Endothelial cell (in vitro differentiated cells): ENCODE measurements at places on chromosomes 11 and 22.

GRCh38 chr11:66901964-66902390, 45.1 kb downstream of the LRFN4 start:
- no peak for DNase-seq

GRCh38 chr22:21622919-21623647, 6.7 kb downstream of the YDJC start:
- no peak for DNase-seq

- DNase-seq: no peak
Measured at GRCh38 chr22:45228401-45228754, 12.3 kb downstream of the KIAA0930 start.

DNA sequence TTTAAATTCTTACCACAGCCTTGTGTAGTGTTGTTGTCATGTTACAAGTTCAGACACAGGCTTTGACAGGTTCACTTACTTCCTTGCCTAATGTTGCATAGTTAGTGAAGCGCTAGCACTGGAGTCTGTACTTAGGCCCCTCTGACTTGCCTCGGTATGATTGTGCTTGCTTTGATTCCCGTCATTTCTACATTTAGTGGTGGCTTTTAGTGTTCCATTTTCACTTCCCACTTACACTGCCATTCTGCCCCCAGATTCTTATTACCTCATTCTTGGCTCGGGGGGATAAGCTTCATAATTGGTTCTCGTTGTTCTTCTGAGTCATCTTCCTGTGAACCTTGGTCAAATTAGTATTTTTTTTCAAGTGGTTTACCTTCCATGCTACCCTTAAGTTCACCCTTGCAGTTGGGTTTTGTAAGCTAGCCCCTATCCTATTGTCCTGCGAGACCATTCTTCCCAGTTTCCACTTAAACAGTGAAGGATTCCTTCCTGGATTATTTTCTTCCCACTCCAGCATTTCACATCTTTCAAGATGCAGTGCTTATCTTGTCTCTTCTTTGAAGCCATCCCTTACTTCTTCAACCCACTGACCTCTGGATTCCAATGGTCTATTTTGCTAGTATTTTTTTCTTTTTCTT, 68.7 kb downstream of the DDX10 start:
- DNase-seq: no peak

- DNase-seq: no peak
Measured at GRCh38 chr11:134229126-134229790, 4.8 kb downstream of the VPS26B start.

GRCh38 chr11:15500643-15501042, 385.9 kb downstream of the INSC start:
- DNase-seq: no peak

GRCh38 chr11:120031156-120031555, 106.8 kb downstream of the TRIM29 start:
- DNase-seq: no peak

GRCh38 chr11:103453126-103453525, 343.9 kb downstream of the DYNC2H1 start:
- no peak for DNase-seq

DNA sequence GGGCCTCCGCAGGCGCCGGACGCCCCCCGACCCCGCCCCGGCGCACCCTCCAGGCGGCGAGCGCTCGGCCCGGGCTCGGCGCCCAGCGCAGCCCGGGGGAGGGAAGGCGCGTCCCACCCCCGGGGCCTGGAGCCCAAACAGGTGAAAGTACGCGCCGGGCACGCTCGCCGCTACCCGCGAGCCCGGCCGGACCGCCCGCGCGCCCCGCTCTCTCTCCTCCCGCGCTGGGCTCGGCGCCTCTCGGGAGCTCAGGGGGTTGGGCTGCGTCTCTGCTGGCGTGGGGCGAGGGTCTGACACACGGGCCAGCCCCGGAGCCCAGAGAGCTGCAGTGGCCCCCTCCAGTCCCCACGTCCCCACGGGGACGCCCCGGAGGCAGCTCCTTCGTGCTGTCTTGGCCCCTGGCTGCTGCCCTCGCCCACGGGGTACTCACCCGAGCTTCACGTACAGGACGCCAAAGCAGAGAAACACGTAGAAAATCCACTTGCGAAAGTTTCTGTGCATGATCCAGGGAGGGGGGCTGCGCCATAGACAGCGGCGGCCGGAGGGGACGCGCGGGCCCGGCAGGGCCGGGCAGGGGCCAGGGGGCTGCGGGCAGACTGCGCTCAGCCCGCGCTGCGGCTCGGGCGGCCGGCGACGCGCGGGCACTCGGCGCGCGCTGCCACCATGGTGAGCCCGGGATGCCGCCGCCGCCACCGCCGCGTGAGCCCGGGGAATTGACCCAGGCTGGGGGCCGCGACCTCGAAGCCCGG, 534 bp downstream of the WNT7B start:
- DNase-seq: no peak

- no peak for DNase-seq
Measured at GRCh38 chr11:31651208-31651607, 141.6 kb downstream of the ELP4 start.

- DNase-seq: no peak
Measured at GRCh38 chr22:28899199-28899853, 16.0 kb downstream of the ZNRF3 start.

- DNase-seq: peak; percentile 18
Measured at GRCh38 chr11:113553915-113554314, 78.7 kb upstream of the DRD2 start.

DNA sequence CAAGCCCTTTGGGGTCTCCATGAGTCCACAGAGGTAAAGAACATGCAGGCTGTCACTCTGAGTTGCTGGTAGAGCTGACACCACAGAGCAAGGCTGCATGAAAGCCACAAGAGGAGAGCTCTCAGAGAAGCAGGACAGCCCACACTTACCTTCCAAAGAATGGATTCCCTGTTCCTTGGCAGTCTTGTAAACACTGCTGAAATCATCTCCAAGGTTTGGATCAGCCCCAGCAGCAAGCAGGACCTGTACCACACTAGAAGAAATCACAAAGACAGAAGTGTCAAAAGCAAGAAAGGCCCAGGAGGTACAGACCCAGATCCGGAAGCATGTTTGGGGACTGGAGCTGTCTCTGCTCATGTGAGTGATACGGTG, 54.2 kb downstream of the CLPB start:
- no peak for DNase-seq

DNA sequence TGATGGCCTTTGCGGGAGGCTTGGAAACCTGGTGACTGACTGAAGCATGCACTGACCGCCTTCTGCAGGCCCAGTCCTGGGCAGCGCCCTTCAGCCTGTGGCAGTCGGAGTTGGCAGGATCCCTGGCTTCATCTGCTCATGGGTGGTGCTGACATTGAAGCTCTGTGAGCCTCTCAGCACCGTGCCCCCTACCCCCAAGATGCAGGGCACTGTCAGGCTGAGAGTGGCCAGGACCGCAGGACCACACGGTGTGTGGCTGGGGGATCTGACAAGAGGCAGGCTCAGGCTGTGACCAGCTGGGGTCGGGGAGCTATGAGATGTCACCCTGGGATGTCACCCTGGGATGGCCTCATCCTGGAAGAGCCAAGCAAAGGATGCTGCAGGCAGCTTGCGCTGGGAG, 32.7 kb downstream of the TBC1D22A start:
- DNase-seq: no peak

GRCh38 chr11:73243093-73243485, 25.0 kb downstream of the P2RY2 start:
- no peak for DNase-seq

DNA sequence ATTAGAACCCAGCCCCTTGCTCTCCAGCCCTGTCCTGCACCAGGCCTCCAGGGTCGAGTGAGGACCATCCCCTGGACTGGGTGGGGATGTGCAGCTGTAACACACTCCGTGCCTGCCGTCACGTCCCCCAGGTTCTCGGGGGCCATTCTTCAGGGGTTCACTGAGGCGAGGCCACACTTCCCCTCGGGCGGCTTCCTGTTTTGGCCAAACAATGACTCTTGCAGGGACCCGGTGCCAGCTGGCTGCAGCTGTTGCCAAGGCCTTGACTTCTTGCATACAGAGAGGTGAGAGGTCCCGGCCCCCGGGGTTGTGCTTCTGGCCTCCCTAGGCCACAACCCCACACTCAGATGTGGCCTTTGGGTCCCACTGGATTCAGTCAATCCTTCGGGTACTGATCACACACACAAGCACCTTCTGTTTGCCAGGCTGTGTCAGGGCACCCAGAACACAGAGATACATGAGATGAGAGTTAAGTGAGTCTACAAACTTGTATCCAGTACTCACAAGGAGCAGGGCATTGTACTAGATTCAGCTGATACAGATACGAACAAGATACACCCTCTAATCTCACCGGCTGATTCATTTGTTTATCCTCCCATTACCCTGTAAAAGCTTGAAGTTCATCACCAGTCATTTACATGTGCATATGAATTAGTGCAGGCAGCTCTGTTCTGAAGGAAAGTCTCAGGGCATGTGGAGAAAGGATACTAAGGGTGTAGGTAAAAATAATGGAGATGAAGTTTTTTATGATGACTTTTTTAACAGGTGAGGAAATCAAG, 32.9 kb downstream of the LRRC32 start:
- DNase-seq: peak; percentile 31

- DNase-seq: no peak
Measured at GRCh38 chr22:17918840-17919239, 105.5 kb downstream of the MICAL3 start.

- DNase-seq: no peak
Measured at GRCh38 chr11:66612458-66612857, 4.0 kb upstream of the RBM14 start.

- peak; percentile 29 for DNase-seq
Measured at GRCh38 chr11:101127197-101127698, 2.4 kb downstream of the PGR start.

- DNase-seq: no peak
Measured at GRCh38 chr11:76515494-76515893, 70.7 kb downstream of the EMSY start.

DNA sequence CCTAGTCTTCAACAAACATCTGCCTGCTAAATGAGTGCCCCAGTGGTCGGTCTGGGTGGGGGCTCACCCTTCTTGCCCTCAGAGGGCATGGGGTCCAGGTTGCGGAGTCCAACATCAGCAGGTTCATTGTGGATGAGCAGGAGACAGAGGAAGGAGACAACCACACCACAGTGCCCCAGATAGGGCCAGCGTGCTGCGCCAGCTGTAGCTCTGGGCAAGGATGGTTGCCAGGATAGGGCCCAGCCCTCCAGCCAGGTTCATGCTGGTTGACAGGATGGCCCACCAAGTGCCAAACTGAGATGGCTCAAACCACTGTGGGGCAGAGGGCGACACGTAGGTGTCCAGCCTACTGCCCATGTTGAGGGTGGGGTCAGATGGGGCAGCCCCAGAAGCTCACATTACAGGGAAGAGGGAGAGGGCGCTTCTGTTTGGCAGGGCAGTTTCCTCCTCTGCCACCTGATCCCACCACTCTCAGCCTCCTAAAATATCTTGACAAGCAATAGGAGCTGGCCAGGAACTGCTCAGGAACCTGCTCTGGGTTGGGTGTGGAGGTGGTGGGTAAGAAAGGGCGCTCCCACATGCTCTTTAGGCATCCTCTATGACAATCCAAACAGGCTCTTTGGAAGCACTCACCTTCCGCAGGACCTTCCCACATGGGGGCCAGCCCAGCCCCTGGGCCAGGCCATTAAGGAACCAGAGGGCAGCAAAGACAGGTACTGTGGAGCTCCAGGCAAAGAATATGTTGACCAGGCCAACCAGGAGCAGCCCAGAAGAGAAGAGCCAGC, 2.9 kb downstream of the SLC37A4 start:
- DNase-seq: no peak

GRCh38 chr11:121367001-121367843, 74.7 kb downstream of the SC5D start:
- no peak for DNase-seq

DNA sequence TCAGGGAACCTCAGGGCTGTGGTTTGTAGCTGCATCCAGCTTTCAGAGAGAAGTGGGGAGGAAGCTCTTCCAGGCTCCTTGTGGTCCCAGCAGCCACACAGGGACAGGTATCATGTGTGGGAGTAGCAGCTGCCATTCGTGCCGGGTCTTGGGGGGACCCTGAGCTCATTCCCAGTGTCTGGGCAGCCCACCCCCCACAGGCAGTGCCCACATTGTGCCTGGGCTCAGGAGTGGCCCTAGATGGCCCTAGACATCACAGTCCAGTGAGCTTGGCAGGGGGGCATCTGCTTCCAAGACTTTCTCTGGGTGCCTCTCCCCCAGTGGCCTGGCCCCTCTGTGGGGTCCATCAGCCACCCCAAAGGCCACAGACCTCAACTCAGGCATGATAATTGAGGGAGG, 619.7 kb downstream of the BRD1 start:
- no peak for DNase-seq

DNA sequence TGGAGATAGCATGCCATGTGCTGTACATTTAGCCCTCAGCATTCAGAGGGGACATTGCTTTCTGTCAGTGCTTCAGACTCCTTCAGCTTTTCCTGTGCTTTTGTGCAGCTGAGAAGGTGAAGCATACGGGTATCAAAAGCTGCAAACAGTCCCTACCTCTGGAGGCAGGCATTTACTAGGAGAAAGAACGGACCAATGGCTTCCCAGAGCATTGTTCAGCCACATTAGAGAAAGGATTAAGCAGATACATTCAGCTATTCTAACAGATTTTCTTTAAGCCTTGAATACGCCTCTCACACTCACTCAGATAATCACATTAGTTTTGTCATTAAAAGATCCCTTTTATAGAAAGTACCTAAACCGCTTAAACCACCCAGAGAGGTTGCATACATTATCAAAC, 80.7 kb upstream of the FAM181B start:
- DNase-seq: no peak

GRCh38 chr11:15113381-15113780, 1.3 kb upstream of the INSC start:
- DNase-seq: no peak

DNA sequence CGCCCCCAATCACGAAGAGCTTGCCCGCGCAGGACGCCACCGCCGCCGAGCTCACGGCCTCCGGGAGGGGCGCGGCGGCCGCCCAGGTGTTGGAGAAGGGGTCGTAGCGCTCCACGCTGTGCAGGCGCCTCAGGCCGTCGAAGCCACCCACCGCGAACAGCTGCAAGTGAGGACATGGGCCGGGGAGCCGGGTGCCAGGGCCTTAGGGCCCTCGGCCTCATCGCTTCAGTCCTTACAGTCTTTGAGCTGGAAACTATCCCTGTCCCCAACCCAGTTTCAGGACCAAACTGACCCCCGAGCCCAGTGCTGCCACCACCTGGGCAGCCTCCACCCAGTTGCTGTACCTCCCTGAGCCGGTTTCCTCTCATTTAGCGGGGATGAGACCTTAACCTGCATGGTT, 7.6 kb downstream of the KLHL35 start:
- peak; percentile 66 for DNase-seq

- no peak for DNase-seq
Measured at GRCh38 chr11:78076733-78077403, 2.8 kb downstream of the NDUFC2 start.
